ENCODE measurements at places on chromosomes 12 and 14. TPM values are rescaled to one million over a fixed set of nuclear protein-coding genes. Genes with fewer than 3 reads are reported as not detected.

GRCh38 chr14:37515771-37516170 is 79.3 kb downstream of the FOXA1 start:
- DNase-seq: no peak

DNA sequence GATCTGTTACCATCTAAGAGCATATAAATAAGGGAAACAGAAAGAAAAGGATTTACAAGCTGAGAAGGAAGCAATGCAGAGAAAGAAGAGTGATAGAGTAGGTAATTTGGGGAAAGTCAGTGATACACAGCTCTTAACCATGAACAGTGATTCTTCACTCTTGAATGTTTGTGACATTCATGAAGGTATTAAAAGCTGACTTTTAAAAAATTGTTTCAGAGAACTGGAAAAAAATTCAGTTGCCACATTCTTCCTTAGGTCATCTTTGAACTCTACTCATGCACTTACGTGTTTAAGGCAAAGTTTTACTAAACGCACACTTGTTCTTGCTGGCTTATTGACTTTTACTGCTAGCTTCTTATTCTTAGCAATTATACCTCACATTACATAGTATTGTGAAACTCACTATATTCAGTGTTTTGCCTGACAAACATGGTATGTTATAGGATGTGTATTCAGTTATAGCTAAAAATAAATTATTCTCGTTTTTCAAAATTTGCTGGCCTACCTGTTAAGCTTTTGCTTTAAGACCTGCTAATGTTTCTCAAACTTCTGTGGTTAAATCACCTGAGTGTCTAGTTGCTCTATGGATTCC is 10.9 kb downstream of the HIF1A start:
- DNase-seq: no peak

DNA sequence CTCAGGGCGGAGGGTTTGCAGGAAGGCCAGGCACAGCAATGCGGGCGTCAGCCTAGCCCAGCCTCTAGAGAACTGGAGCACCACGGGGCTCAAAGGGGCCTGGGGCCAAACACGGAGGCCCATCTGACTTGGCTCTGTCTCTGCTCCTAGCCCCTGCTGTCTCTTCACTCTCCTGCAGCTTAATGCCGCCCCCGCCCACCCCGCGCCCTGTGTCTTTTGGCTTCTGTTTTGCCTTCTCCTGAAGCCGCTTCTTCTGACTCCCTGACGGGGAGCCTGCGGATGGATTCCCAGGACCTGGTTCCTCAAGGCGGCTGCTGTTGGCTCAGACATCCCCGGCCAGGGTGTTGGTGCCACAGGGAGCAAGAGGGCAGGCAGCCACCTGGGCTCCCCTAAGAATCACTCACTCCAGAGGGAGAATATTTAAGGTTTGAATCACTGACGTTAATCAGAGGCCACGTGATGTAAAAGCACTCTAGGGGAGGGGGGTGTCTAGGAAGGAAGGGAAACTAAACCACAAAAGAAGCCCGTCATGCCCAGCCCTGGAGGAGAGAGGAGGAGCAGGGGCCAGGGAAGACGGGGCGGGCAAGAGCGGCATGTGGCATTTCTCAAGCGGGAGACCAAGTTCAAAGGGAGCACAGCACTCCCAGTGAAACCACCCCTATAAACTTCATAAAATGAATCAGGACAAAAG is 36.9 kb upstream of the PRMT8 start:
- no peak for DNase-seq

DNA sequence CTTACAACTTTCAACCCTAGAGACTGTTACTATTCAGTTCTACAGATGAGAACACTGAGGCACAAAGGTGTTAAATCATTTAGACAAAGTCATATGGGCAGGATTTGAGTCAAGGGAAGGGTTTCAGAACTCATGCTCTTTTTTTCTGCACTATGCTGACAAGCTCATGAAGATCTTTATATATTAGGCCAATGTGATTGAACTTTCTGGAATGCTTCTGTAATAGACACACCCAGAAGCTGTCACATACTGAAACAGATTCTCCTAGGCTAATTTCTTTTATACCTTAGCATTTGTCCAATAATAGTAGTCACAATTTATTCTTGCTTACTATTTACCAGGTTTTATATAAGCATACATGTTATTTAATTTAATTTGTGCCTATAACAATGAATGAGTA is 164.0 kb downstream of the ALG10B start:
- DNase-seq: no peak

- peak; percentile 49 for DNase-seq
These were observed 73.6 kb downstream of the TMTC1 start for GRCh38 chr12:29710104-29710503.

DNA sequence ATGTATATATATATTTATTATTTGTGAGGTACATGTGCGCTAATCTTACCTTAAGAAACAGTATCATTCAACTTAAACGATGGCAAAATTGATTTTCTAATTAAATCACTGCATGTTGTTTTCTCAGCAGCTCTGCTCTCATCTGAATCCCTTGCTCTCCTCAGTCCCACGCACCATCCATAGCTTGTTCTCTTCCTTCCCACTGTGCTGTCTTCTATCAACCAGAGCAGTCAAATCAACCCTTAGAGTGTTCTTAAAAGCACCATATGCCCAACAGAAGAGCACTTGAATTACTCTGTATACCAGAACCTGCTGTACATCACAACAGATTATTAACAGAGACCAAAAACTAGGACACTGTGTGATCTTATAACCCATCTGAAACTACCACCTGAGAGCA is 209.4 kb upstream of the G2E3 start:
- no peak for DNase-seq

GRCh38 chr12:59093073-59093772 is 172.9 kb upstream of the LRIG3 start:
- DNase-seq: no peak

The PIK3C2G gene
- polyA plus RNA-seq: not detected

The GPHN gene
- polyA plus RNA-seq: 34.7 TPM

The RPGRIP1 gene
- 0.23 TPM for polyA plus RNA-seq

The MYF6 gene
- polyA plus RNA-seq: not detected
